ENCODE measurements at places on chromosomes 2 and 18.

- no peak for DNase-seq
Observed at GRCh38 chr2:128280158-128280871, 38.4 kb downstream of the HS6ST1 start.

- no peak for DNase-seq
Observed at GRCh38 chr2:127182626-127183458, 37.3 kb downstream of the CYP27C1 start.

- DNase-seq, result no peak
Observed at GRCh38 chr2:80026040-80026729, 278.4 kb downstream of the LRRTM1 start.

DNA sequence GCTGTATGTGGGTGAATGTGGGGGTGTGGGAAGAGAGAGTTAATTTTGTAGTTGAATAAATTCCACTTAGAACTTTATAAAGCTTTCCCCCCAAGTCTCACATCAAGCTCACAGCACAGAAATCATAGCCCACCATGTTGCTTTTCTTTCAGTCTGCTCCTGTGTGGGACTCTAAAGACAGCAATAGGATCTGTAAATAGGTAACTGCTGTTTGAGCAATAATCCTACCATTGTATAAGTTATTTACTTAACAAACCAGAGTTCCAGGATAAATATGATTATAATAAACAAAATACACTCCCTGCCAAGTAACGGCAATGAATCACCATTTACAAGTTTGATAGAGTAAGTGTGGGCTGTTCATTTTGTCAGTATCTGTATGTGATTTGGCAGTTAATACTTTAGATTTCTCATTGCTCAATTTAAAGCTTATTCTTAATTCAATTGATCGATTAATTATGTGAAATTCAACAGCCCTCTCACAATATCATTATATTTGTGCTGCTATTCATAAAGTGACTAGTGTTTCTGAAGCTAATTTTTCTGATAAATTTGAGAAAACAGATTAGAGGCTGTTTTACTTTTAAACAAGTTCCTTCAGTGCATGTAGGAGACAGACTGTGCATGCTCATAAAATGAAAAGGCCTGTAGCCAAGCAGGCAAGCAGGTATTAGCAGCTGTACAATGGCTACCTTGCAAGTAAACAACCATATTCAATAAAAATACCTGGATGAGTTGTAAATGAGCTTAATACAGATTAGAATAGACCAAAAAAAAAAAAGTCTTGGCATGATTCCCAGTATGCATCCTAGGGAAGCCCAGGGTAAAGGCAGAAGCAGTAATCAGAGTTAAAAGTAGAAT, 142.7 kb downstream of the PDE11A start:
- DNase-seq, result no peak

DNA sequence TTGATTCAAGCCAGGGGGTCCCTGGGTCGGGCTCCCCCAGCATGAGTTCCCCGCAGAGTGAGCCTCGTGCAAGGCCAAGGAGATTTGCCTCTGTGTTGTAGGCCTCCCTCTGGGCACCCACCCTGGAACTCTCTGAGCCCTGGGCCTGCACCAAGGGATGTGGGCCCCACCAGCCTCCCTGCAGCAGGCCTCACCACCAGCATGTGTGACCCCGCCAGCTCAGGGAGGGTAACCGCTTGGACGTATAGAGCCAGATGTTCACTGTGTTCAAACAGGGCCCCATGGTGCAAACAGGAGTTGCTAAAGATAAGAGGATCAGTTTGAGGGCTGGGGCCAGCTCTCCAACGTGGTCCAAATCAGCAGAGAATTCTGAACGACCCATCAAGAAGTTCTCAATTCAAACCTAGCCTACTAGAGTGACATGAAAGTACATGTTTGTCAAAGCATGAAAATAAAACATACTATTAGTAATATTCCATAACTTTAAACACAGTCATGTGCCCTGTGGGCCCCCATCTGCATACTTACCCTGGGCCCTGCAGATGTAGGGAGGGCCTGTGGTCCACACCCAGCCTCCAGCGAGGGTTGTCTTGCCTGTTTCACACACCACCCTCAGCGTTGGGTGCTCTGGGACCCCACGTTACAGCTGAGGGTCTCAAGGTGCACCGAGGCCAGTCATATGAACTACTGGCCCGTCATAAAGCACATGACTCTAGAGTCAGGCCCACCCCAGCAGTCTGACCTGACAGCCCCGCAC, 5.5 kb upstream of the TUBB6 start:
- no peak for DNase-seq

DNA sequence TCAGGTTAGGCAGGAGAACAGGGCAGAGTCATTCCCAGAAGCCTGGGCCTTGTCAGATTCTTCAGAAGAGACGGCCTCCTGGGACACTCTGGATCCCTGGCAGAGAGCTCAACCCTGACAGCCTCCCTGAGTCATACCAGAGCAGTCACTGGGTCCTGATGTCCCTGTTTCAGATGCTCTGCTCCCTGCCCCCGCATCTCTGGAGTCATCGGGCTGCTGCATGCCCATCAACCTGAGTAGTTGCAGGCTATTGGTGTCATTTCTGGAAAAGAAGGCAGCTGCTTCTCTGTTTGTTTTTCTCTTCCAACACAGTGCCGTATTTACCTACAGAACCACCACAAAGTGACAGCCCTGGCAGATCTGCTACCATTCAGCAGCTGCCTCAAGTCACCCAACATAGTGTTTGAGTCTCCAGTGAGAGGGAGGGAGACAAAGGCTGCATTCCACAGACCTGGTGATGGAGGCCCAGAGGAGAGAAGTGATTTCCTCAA, 145.1 kb downstream of the B3GNT2 start:
- no peak for DNase-seq

- no peak for DNase-seq
Observed at GRCh38 chr18:58038063-58038462, 6.0 kb upstream of the NEDD4L start.

- DNase-seq, result peak; percentile 2
Observed at GRCh38 chr2:227228061-227228667, 63.7 kb downstream of the COL4A3 start.

- no peak for DNase-seq
Observed at GRCh38 chr2:127320067-127320466, 26.1 kb upstream of the ERCC3 start.

DNA sequence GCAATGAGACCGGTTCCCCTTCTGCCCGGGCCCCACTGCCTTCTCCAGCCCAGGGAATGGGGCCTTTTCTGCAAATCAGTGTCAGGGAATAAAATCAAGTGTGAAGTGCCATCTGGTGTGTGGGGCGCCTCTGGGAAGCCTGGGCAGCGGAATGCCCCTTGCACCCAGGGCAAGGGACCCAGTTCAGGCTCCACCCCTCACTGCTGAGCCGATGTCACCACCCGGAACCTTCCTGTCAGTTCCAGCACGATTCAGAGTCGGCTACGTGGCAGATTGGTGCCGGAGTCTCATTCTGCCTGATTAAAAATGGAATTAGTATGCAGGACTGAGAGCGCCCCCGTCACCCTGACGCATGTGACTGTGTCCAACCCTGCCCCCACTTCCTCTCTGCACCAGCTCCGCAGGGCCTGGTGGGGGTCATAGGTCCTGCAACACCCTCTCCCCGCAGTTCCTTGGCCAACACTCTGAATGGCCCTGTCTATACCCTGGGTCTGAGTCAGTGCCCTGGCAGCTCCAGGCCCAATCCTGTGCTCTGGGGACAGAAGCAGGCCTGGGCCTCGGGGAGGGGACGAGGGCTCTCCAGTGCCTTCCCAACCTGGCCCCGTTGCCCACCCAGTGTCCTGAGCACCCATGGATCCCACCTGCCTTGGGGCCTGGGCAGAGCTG, 8.2 kb upstream of the ALPI start:
- no peak for DNase-seq

DNA sequence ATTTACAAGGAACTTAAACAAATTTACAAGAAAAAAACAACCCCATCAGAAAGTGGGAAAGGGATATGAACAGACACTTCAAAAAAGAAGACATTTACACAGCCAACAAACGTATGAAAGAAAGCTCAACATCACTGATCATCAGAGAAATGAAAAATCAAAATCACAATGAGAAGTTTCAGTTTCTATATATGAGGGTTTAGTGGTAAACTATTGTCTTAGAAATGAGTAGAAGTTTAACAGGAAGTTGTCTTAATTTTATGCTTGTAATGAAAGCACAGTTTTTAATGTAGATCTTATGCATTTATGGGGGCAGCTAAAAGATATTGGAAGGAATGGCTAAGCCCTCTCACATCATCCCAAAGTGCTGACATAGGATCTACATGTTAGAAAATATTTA, 325.4 kb downstream of the ERBB4 start:
- DNase-seq, result no peak

DNA sequence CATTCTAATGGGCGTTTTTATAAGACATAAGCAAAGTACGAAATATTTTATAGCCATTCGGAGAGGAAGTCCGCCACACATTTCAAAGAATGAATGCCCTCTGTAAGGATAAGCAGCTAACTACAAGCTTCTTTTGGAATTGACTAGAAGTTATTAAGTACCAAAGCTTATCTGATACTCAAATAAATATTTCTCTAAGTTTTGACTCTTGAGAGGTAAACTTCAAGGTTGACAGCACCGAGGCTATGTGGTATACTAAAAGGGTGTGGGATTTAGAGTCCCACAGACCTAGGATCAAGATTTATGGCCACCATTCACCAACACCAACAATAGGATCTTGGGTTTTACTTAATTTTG, 48.1 kb upstream of the MSH2 start:
- DNase-seq, result no peak

- no peak for DNase-seq
Observed at GRCh38 chr2:173410579-173410978, 55.9 kb downstream of the CDCA7 start.

DNA sequence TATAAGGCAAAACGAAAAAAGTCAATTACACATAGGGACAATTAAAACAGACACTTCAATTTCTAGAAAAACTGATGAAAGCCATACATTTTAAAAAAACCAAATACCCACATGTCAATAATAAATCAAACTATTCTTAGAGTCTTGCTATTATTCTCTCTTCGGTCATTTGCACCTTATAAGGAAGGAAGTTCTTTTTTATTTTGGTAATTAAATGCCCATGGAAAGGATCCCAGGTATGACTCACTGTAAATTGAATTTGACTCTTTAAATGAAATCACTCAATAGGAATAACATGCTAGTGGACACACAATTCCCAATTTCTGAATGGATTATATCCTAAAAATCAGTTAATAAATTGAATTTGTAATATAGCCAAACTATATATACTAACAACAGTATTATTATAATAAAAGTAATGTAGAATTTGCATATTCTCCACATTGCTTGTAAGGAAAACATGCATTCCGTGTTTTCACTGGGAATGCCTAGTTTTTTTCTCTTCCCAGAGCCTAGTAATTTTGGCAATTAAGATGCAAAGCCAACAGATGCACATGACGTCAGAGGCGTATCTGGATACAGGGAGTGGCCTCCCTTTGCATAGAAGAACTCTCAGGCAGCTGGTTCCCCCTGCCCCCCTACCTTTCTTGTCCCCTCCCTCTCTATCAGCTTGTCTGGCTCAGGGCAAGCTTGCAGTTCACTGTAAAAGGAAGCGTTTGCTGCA, 153.5 kb upstream of the PGAP1 start:
- no peak for DNase-seq

- no peak for DNase-seq
Observed at GRCh38 chr18:60698901-60699300, 326.3 kb upstream of the MC4R start.

- DNase-seq, result no peak
Observed at GRCh38 chr2:42618972-42619371, 50.5 kb downstream of the MTA3 start.

GRCh38 chr2:112601754-112602153, 17.3 kb downstream of the CHCHD5 start:
- DNase-seq, result no peak

GRCh38 chr18:54777118-54777791, 51.0 kb upstream of the RAB27B start:
- DNase-seq, result no peak

DNA sequence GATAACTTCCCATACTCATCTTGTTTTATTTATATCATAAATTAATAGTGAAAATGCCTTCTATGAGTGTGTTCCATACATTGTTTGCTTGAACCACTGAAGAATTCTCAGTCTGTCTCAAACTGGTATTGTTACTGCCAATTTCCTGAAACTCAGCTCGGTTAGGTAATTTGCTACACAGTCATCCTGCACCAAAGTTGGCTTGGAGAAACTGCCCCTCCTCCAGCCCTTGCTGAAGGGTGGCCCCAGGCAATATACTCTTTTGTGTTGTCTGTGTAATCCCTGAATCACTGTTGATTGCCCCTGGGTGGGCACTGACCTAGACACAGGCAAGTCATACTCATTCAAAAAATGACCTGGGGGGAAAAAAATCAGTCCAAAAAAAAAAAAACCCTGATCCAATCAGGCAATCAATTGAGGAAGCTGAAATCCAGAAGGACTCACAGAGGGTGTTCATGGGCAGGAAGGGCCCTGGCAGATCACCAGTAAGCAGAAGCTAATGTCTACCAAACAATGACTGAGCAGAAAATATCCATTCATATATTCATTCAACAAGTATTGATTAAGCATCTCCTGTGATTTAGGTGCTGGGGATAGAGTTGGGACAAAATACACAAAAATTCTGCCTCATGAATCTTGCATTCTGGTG, 3.8 kb upstream of the SESTD1 start:
- DNase-seq, result no peak

DNA sequence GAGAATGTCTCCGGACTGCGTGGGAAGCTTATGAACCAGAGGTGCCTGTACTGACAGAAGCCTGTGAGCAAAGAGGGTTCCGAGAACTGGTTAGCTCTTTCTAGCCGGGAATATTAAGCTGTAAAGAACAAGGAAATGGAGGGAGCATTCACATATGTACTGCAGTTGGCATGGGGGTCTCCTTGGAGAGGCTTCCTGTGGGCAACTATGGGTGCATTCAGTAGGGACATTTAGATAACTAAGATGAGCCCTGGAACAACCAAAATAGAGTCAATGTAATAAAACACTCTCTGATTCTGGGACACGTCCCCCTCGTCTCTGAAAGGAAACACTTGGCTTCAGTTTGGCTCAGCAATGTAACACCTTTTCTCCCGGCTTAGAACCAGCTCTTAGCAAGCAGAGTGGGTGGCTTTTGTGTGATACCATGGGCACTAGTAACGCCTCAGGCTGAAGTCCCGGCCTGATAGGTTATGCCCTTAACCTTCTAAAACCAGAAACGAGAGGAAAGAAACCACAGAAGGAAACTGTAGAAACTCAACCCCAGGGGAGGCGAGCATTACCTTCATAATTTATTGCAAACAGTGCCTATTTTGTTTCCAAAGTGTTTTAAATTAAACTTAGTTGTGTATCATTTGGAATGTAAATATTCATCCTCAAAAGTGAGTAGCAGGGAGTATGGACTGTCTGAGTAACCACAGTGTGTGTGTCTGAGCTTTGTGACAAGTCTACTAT, 48.8 kb upstream of the LPIN2 start:
- no peak for DNase-seq
